ENCODE measurements at places on chromosomes 4 and X. TPM values are rescaled to one million over a fixed set of nuclear protein-coding genes. Genes with fewer than 3 reads are reported as not detected.

GRCh38 chrX:74514384-74514783 lies 93.1 kb downstream of the SLC16A2 start:
- no peak for DNase-seq

- DNase-seq: no peak
Observed at GRCh38 chr4:94516999-94517398, 65.3 kb downstream of the PDLIM5 start.

DNA sequence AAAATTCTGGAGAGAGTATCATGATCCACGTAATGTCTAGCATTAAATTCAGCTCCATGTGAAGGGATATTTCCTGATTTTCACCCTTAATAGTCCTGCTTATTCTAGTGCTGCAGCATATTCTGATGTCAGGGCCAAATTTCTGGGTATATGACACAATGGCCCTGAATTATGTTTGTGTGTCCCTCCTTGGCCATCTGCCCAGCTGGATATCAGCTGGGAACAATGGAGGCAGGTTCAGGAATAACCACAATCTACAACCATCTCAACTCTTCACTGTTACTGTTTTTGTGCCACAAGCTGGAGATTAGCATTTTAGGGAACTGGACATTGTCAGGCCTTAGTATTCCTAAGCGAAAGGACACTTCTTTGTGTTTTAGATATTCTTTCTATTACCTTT lies 3.5 kb downstream of the GLRB start:
- DNase-seq: no peak

GRCh38 chrX:48890934-48891401 lies 6.6 kb downstream of the TIMM17B start:
- DNase-seq: no peak

GRCh38 chr4:15677507-15677988 lies 4.1 kb upstream of the FAM200B start:
- DNase-seq: no peak

DNA sequence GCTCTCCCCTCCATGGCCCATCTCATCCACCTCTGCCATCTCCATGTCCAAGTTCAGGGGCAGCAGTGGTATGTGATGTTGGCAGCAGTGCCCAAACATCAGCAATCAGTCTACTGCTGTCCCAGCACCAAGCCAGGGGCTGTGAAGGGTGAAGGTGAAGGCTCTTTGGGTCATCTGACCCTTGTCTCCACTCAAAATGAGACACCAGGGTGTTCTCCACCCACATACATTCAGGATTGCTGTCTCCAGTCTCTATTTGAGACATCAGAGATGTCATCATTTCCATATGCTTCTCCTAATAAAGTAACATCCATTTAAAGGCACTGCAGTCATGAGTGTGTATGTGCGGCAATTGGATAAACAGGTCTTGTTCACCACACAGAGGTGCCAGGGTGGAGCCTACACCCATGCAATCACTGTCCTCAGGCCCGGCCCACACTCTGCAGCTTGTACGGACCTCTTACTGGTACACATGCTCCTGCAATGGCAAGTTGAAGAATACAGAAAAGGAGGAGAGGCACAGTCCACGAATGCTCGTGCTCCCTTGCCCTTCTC lies 22.2 kb downstream of the MAML3 start:
- no peak for DNase-seq

DNA sequence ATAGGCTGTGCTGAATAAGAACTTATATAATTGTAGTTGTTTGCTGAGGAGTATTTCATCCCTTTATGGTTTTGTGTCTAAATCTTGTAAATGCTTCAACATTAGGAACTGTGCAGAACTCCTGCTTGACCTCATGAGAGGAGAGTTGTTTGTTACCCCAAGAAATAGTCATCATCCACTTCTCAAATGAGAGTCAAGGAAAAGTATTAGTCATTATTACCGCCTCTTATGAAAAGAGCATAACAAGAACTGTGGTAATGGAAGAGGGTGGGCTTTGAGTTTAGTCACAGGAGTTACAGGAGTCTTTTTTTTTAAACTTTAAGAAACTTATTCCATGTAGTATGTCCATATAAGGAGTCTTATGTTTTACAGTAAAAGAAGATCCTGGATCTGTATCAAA lies 132.9 kb downstream of the RAP1GDS1 start:
- no peak for DNase-seq

Gene ZNF718
- 21.6 TPM for total RNA-seq

Gene COL4A5
- total RNA-seq: not detected

Gene ZNF157
- 1.1 TPM for total RNA-seq

Gene CCDC110
- total RNA-seq: 0.19 TPM

Gene NAP1L5
- total RNA-seq: 4.2 TPM
